Anterior cingulate cortex (tissue), 58 donors: ENCODE measurements at places on chromosomes 3 and 15.

DNA sequence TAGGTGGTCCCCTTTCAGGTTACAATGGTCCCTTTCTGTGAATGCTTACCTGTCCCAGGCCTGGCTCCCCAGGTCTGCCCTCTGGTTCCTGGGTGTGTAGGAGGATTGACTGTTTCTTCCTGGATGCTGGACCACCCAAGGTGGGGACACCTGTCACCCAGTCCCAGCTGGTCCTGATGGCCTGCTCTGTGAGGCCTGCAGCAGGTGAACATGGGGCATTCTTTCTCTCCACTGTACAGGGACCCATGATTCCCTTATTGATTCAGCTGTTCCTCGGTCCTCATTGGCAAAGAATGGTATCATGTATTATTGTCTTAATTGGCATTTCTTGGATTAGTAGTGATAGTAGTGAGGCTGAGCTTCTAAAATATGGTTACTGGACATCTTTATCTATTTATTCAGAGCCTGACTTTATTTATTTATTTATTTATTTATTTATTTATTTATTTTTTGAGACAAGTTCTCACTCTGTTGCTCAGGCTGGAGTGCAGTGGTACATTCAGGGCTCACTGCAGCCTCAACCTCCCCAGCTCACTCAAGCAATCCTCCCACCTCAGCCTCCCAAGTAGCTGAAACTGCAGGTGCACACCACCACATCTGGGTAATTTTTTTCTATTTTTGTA is 8.8 kb upstream of the DNAJA4 start:
- DNase-seq: no peak

GRCh38 chr3:98574132-98574531 is 19.3 kb downstream of the CPOX start:
- DNase-seq: no peak

DNA sequence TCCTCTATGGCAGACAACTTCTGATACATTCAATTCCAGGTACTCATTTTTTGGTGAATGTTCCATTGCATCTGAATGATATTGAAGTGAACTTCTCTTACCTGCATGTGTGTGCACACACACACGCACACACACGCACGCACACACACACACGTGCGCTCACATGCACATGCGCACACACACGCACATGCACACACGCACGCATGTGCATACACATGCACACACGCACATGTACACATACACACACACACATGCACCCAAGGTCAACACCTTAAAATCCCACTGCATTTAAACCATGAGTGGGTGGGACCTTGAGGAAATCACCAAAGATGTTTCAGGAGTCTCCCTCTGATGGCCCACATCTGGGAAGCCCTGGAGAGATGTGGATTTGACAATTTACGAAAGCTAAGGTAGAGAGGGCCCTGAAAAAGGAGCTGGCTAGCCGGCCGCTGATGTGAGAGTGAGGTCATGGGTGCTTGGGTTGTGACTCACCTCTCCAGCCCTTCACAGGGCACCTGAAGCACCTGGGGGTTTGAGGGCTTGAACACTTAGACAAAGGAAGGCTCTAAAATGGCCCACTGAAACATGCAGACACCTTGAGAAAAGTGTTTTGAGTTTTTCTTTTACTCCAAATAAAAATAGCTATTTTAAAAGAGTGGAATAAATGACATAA is 269.1 kb upstream of the LRRFIP2 start:
- DNase-seq: no peak

DNA sequence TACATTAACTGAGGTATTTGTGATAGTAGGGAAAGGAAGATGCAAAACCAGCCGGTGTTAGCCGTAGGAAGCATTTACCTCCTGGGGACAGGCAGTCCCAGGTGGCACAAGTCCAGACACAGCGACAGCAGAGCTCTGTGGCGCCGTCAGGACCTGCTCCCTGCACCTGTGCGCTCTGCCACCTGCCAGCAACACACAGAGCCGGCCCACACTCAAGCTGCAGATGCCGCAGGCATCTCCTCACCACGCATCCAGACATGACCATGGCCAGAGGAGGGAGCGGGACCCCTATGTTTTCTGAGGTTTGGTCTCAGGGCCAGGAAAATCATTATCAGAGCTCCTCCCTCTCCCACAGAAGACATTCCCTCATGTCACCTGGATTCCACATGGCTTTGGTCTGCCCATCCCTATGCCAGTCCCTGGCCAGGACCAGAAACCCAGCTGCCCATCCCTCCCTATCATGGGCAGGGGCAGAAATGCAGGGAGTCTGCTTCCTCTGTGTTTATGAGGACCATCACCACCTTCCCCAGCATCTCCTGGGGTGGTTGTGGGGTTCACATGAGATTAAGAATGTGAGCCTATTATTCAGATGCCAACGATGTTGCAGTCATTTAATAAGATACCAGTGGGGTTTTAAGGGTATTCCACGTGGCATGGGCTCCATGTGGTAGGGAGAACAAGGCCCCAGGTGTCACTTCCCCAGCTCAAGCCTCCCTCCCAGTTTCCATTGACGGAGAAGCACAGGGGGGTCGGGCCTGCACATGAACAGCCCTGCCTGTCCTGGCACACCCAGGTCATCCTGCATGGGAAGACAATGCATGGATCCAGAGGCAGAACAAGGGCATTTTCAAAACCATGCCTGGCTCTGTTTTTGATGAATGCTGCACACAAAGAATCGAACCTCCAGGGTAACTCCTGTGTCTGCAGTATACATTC is 251.1 kb downstream of the OCA2 start:
- DNase-seq: no peak

DNA sequence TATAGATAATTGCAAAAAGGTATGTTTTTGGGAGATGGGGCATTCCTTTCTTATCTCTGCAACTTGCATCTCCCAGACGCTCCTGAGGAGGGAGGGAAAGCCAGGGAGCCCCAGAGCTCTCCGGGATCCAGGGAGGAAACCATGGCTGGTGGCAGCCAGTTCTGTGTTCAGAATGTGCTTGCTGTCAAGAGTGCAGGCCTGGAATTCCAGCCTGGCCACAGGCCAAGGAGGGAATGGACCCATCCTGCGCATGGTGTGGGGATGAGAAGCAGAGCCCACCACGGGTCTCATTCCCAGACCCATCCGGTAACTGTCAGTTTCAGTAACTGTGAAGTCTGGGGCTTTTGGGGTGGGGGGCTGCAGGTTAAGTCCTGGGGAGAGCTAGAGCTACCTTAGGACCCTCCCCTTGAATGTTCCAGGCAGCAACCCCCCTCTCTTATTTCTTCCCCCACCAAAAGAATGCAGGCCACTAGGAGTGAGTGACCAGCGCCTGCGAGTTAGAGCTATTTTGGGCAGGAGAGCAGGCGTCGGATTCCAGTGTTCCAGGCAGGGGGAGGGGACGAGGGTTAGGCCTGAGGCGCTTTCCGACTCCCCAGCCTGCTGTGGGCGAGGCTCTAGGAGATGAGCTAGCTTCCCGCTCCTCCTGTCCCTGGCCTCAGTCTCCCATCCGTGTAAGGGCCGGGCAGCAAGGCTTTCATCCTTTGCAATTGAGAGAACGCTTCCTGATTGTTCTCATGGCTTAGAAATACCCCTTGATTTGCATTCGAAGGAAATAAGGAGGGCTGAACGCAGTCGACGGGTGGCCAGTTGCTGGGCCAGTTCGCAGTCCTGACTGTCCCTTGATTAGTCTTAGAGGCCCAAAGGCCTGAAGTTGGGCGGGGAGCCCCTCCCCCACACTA is 781 bp upstream of the DAG1 start:
- peak; percentile 22 for DNase-seq

DNA sequence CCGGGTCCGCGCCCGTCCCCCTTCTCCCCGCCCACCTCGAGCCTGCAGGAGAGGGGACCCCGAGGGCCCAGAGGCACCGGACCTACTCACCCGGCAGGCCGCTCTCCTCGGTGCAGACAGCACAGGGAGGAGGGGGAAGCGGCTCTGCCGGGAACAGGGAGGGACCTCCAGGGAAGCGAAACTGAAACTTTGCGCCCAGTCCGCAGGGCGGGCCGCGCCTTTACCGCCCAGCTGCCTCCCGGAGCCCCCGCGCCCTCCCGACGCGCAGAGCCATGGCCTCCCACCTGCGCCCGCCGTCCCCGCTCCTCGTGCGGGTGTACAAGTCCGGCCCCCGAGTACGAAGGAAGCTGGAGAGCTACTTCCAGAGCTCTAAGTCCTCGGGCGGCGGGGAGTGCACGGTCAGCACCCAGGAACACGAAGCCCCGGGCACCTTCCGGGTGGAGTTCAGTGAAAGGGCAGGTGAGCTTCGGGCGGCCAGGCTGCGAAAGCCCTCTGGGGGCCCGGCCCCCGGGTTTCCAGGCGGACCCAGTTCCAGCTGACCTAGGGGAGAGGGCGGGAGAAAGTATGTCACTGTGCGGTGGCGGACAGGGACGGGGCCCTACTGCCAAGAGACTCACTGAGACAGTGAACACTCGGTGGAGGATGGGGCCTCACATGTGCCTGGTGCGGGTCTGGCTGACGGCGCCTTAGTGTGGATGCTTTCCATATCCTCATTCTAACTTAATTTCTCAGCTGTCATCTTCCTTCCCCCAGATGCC is at the start of the genes DTX3L and PARP9:
DTX3L (plus strand) TSS at position 184 of the 758 bp plus-strand sequence; CDS start at position 273, 89 bp downstream.
PARP9 (minus strand) TSS at position 146 of the 758 bp plus-strand sequence. CDS start 4,680 bp downstream, outside the sequence.
- DNase-seq: peak; percentile 13

GRCh38 chr15:52652286-52652685 is 26.9 kb downstream of the ATOSA start:
- no peak for DNase-seq

DNA sequence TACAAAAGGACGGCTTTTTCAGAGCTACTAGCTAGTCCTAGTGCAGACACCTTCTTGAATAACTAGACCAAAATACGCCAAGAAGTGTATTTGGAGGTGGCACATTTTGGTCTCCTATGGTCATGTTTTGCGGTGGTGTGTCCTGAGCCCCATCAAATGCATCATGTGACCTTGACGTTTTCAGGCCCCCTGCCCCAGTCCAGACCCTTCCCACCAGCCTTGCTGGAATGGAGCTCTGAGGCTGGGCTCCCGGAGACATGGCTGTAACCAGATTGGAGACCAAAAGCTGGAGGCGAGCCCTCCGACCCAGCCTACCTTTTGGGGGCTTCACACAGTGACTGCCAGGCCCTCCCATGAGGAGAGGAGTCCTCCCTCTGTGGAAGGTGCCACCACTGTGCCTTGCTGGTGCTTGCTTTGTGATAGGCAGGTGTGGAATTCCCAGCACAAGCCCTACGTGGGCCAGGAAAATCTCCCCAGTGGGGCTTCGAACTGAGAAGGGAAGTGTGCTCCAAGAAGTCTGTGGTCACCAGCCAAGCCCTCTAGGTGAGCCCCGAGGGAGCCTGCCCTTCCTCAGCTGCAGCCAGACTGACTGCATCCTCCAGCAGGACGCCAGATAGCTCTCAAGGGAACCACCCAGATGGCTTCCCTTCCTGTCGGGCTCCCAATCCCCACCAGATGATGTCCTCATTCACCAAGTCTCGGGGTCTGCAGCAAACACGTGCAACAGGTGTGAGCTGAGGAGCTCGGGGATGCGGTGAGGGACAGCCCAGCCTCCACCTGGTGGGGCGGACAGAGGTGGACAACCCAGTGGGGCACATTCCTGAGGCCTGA is 126.2 kb downstream of the ASB7 start:
- no peak for DNase-seq

DNA sequence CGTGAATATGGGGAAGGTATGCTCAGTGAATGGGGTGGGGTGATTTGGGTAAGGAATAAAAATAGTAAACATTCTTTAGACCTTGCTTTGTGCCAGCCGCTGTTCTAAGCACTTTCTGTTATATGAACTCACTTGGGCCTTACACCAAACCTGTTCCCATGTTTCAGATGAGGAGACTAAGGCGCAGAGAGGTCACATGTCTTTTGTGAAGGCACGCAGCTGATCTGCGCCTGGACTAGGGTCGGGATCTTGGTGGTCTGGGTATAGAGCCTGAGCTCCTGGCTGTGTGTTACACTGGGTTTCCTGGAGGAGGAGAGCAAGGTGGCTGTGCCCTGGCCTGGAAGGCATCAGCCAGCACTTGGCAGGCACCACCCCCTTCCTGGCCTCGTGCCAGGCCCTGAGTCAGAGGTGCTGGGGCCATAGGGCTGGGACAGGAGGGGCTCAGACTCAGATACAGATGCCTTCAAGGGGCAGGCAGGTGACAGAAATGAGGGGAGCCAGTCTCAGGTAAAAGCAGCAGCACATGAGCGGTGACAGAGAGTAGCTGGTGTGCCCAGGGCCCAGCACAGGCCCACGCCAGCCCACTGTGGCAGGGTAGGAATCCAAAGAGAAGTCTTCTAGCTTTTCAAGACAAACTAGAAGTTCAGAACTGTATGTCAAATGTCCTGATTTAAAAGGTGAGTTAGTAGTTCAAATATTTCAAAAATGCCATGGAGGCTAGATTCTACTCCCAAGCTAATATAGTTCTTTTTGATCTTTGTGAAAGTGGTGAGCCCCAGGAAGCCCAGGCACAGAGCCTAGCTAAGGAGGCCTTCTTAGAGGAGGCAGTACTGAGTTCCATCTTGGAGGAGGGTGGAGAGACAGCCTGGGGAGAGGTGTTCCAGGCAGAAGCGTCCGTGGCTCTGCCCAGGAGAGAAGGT is 83.1 kb downstream of the DNAJB8 start:
- DNase-seq: no peak

- DNase-seq: no peak
Observed at GRCh38 chr3:13231781-13232666, 158.8 kb upstream of the IQSEC1 start.

DNA sequence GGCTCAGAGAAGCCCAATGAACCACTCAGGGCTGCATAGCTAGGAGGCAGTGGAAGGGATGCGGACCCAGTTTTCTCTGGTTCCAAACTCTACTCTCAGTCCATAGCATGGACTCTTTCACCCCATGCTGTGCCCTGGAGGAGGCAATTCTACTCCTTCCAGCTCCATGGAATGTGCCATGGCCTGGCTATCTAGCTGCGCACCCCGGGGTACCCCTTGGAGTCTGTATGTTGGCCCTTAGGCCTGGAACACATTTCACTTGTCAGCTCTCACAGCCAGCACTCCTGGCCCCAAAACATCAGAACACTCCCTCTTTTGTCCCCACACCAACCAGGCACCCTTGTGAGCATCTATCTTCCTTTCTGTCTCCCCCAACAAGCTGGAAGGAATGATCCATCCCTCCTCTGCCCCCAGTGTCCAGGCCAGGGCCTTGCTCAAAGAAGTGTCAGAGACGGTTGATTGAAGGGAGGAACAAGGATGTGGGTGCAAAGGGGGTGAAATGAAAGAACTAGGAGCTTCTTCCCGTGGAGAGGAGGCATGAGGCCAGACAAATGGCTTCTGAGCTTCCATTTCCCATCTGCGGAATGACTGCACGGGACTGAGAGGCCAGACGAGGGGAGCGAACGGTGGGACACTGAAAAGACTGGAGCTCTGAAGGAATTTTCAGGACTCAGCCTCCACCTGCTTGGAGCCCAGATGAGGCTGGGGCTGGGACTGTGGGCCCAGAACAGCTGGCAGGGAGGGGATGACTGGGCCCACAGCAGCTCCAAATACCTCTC is 2.8 kb downstream of the PRSS50 start:
- DNase-seq: no peak
